GDM1 (cell line): ENCODE measurements at places on chromosomes 6 and 20.
A peak's percentile ranks its signal among the peaks of the same experiment; 100 is the strongest.

DNA sequence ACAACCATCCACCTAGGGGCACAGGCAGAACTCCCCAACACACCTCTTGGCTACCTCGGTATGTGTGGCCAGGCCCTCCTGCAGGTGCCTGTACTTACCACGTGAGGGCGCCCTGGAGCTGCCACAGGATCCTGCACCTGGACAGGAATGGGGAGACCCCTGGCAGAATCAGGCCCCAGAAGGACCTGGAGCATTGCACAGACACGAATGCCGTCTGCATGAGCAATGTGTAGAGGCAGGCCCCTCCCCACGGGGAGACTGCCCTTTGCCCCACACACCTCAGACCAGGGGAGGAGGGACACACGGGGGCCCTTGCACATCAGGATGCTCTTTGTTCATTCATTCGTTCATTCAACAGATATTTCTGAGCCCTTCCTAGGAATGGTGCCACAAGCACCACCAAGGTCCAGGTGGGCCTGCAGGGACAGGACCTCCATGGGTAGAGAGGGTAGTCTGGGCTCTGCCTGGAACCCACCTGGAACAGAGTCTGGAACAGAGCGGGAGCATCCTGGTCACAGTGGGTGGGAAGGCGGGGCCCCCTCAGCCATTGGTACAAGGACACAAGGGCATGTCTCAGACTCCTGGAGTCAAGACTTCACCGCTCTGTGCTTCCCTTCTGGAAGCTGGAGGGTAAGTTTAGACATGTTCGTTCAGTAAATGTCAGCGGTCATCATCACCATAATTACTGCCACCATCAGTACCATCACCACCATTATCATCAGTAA, 32.3 kb downstream of the YTHDF1 start:
- peak; percentile 13 for DNase-seq

DNA sequence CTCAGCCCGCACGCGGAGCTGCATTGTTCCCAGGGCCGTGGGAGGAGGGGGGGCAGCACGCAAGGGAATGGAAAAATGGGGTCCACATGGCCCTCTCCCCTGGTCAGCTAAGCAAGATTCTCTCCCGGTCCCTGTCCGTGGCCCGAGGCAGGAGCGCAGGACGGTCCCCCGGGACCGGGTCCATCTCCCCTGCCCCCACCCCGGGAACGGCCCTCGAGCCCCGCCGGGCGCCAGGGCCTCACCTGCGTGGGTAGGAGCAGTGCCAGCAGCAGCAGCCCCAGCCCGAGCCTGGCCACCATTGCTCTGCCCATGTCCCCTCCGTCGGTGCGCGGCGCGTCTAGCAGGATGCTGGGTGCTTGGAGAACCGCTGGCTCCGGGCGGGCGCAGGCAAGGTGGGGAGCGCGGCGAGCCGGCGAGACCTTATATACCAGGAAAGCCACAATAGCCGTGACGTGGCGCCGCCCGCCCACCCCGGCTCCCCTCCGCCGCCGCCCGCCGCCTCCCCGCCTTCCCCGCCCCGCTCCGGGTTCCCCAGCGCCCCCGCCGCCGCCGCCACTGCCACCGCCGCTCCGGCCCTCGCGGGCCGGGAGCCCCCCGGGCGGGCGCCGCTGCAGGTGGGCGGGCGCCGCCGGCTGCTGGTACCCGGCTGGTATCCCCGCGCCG, at the start of gene CD24:
Gene CD24 (minus strand): TSS at position 394 of the 663 bp plus-strand sequence. CDS start 83 bp downstream, at position 311.
- no peak for DNase-seq

DNA sequence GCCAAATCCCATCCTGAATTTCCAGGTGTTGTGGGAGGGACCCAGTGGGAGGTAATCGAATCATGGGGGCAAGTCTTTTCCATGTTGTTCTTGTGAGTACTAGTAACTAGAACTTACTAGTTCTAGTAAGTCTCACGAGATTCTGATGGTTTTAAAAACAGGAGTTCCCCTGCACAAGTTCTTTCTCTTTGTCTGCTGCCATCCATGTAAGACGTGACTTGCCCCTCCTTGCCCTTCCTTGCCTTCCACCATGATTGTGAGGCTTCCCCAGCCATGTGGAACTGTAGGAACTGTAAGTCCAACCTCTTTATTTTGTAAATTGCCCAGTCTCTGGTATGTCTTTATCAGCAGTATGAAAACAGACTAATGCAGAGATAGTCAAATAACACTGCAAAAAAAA, 122.7 kb upstream of the BEND6 start:
- DNase-seq, result no peak

DNA sequence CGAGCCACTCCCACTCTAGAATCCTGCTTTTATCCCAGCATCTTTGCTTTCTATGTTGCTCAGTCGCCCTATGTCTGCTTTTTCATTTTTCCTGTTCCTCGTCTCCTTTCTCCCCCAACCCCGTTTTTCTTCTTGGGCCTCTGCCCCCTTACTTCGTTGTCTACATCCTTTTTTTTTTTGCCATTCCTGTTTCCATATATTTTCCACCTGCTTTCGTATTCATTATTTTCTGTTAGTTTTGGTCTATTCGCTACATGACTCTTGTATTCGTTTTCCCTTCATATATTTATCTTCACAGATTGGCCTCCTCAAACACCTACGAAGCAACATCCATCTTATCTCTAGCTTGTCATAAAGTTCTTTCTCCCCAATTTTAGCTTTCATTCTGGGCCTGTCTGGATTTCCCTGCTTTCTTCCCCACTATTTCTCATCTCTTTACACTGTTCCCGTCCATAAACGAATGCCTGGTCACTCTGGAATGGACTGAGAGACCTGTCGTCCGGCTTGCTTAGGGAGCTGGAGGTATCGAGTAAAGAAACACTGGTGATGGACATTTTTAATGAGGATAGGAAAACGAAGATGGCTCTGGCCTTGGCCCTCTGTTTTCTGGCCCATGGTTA, 915 bp downstream of the PRRC2A start:
- DNase-seq, result no peak
